ENCODE measurements at places on chromosomes 6 and 20.

GRCh38 chr20:19456595-19457395, 244.4 kb downstream of the SLC24A3 start:
- DNase-seq, result no peak

GRCh38 chr20:22700367-22700766, 116.0 kb upstream of the FOXA2 start:
- DNase-seq, result no peak

DNA sequence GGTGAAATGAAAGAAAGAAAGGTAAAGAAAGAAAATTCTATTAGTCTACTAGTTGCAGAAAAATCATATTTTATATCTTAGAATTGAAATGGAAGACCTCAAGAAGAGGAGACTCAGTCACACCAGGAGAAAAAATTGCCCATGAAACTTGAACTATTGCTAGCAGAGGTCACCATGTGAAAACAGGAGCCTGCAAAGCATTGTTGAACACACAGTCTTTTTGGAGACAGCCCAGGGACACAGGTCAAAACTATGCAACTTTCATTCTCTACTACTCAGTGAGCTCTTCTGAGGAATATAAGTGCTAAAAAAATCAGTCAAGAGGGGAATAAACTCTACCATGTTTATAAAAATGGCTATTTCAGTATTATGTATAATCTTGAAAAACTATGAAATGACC, 89.8 kb upstream of the TENT5A start:
- no peak for DNase-seq

DNA sequence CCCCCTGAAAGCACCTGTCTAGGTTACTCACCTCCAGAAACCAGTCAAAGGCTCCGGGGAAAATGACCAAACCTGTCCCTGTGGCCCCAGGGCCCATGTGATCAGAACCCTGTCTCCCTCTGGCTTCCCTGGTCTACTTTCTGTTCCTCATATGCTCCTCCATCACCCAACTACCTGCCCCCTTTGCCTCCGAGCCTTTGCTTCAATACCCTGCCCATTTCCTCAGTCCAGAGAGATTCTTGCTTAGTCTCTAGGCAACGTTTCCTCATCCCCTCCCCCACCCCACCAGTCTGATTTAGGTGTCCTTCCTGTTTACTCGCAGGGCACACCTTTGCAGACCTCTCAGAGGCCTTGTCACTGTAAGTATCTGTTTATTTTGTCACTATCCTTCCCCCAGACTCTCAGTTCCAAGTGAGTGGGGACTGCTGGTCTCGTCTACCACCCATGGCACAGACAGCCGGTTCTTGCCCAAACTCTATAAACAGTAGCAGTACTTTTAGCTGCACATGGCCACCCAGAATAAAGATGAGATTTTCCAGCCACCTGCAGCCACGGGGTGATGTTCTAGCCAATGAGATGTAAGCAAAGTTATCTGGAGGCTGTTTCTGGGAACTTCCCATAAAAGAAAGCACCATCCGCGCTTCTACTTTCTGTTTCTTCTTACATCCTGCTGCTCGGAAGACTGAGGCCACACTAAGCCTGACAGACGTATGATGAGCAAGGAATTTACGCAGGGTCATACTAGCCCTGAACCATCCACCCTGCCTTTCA, 13.3 kb downstream of the ELOVL5 start:
- no peak for DNase-seq

Data from omental fat pad (tissue), 4 donors.